NCI-H1105 treated with DMSO at 0.1 percent for 48 hours (cell line): ENCODE measurements at places on chromosomes 7 and 10.

- no peak for DNase-seq
Measured at GRCh38 chr10:60343254-60343653, 46.4 kb downstream of the ANK3 start.

DNA sequence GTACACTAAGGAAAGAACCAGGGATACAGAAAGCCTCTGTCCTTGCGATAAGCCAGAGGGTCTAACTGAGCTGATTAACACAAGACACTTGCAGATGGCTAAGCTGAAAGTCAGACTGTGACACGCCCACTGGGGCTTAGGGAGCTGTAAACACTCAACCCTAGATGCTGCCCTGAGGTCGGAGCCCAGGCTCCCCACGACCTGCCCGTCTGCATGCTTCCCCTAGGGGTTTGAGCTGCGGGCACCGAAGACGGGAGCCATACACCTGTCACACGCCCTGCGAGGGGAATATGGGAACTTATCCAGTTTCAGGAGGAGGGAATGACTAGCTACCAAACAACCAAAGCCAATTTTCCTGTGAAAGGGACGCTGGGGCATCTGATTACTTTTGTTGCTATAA lies 96.0 kb downstream of the HTR5A start:
- DNase-seq, result no peak

GRCh38 chr7:7808156-7808555 lies 89.7 kb upstream of the RPA3 start:
- DNase-seq, result no peak

DNA sequence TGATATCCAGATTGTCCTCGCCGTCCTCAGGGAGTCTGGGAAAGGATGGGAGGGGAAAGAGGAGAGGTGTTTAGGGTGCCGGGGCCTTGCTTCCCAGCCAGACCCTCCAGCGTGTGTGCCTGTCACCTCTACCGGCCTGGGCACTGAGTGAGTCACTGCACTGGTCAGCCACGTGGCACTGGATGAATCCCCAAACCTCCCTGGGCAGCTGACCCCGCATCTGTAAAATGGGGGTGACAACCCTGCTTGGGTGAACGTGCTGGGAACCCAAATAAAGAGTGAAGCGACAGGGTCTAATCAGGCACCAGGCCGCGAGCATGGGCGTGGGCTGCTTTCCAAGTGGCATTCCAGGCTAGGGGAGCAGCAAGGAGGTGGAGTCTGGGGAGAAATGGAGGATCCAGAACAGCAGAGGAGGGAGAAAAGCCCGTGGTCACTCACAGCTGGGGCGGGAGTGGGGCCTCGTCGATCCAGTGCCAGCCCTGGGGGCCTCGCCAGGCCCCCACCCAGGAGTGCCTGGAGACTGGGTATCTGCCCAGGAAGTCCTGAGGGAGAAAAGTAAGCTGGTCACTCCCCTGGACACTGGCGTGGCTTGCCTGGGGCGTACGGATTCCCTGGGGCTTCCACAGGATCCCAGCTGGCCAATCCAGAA lies 29.7 kb downstream of the KLRG2 start:
- no peak for DNase-seq

DNA sequence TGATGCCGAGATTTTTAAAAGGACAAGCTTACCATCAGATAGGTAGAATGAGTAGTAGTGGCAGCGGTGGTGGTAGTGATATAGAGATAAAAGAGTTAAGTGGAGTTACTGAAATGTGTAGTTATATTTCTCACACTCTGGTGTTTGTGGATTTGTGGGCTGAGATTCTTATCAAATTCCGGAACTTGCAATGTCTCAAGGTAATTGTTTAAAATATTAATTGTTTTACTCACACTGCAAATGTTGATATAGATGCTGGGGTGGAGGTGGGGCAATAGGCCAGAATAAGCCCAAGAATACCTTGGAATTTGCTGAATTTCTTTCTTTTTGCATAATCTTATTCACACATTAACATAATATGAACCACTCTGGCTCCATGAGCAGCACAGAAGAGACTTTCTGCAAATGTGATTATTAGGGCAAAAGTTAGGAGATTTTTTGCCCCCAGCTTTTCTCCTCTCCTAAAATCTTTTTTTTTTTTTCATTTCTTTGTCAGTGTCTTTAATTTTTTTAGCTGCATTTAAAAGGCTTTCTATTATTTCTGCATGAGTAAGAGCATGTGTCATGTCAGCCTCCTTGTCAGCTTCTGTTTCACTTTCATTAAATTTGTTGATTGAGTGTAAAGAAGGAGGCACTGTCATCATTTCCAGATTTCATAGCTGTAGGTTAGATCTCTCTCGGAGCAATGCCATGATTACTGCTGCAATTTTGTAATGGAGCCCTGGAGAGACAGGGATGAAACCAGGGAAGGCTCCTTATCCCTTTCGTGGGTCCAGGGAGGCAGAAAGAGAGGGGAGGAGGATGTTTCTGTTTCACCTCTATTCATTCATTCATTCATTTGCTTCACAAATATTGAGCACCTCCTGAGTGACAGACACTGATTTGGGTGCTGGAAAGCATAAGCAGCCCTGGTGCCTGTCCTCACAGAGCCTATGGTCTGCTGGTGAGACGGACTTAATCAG lies 13.1 kb upstream of the SGMS1 start:
- DNase-seq, result no peak

- DNase-seq, result no peak
Measured at GRCh38 chr7:46058086-46058823, 137.2 kb upstream of the IGFBP3 start.

- no peak for DNase-seq
Measured at GRCh38 chr10:7795605-7796004, 7.6 kb downstream of the ATP5F1C start.

DNA sequence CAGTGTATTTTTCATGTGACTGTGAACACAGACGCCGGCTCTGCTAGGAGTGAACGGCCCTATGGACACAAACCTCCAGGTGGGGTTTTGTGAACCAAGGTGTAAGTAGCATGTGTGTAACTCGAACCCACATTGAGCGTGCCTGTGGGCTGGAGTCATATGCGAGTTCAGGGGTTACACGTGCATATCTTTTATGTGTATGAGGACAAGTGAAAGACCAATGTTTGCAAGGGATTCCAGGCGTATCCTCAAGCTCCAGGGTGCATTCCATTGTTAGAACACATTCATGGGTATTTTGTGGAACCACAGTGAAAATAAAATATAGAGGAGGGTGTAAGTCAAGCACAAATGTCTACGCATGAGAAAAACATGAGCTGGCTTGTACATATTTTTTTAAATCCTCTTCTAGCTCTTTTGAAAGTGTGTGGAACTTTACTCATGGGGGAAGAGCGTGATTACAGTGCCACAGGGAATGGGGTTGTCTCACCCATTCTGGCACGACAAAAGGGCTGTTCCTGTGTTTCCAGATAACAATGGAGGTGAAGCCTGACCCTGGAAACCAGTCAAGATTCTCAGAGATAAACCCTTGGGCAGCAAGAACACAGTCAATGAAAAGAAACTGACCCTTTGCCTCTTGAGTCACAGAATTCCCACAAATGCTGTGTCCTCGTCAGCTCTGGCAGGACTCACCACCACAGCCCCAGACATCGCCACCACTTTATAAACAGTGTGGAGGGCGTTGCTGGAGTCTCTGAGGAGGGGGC lies 37.0 kb upstream of the GOT1 start:
- DNase-seq, result no peak

GRCh38 chr7:106767498-106768323 lies 97.4 kb upstream of the PIK3CG start:
- no peak for DNase-seq

DNA sequence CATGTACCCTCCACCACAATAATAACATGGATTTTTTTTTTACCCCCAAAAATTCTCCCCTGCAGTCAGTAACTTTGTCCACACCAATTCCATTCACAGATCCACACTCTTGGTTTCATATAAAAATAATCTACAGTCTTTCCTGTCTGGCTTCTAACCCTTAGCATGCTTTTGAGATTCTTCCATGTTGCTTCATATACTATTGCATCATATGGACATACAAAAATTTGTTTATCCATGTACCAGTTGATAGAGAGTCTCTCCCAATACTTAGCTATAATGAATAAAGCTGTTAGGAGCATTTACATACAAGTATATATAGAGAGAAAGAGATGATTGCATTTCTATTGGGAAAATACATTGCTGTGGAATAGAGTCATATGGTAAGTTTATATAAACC lies 575.0 kb downstream of the XPNPEP1 start:
- DNase-seq, result no peak

GRCh38 chr10:130924138-130924819 lies 387.2 kb downstream of the TCERG1L start:
- no peak for DNase-seq
